ENCODE measurements at places on chromosomes 12 and 14. TPM values are rescaled to one million over a fixed set of nuclear protein-coding genes. Genes with fewer than 3 reads are reported as not detected.

FGF23 gene
- polyA plus RNA-seq = not detected

KRT85 gene
- polyA plus RNA-seq = not detected

ADGRD1 gene
- 11.0 TPM for polyA plus RNA-seq

MANSC1 gene
- 7.0 TPM for polyA plus RNA-seq

TEX52 gene
- polyA plus RNA-seq = not detected

SUDS3 gene
- polyA plus RNA-seq = 7.3 TPM

FZD10 gene
- 0.79 TPM for polyA plus RNA-seq

GPRC5D gene
- 0.13 TPM for polyA plus RNA-seq

CIPC gene
- 7.7 TPM for polyA plus RNA-seq

TAS2R46 gene
- polyA plus RNA-seq = not detected

SERPINA6 gene
- not detected for polyA plus RNA-seq

STAB2 gene
- 0.55 TPM for polyA plus RNA-seq

MYF6 gene
- 0.07 TPM for polyA plus RNA-seq

CTDSP2 gene
- polyA plus RNA-seq = 96.4 TPM

AQP6 gene
- polyA plus RNA-seq = 0.06 TPM

COX8C gene
- not detected for polyA plus RNA-seq

TMEM229B gene
- 2.2 TPM for polyA plus RNA-seq

MRPL52 gene
- 76.3 TPM for polyA plus RNA-seq

IAPP gene
- polyA plus RNA-seq = not detected

MYH6 gene
- polyA plus RNA-seq = 10.8 TPM
